Effector CD8-positive, alpha-beta T cell (primary cell): ENCODE measurements at places on chromosomes 1 and 21.
A peak's percentile ranks its signal among the peaks of the same experiment; 100 is the strongest.

GRCh38 chr1:167638064-167638463 lies 8.0 kb downstream of the RCSD1 start:
- no peak for DNase-seq

GRCh38 chr1:92924501-92924900 lies 36.8 kb downstream of the DIPK1A start:
- DNase-seq: no peak

DNA sequence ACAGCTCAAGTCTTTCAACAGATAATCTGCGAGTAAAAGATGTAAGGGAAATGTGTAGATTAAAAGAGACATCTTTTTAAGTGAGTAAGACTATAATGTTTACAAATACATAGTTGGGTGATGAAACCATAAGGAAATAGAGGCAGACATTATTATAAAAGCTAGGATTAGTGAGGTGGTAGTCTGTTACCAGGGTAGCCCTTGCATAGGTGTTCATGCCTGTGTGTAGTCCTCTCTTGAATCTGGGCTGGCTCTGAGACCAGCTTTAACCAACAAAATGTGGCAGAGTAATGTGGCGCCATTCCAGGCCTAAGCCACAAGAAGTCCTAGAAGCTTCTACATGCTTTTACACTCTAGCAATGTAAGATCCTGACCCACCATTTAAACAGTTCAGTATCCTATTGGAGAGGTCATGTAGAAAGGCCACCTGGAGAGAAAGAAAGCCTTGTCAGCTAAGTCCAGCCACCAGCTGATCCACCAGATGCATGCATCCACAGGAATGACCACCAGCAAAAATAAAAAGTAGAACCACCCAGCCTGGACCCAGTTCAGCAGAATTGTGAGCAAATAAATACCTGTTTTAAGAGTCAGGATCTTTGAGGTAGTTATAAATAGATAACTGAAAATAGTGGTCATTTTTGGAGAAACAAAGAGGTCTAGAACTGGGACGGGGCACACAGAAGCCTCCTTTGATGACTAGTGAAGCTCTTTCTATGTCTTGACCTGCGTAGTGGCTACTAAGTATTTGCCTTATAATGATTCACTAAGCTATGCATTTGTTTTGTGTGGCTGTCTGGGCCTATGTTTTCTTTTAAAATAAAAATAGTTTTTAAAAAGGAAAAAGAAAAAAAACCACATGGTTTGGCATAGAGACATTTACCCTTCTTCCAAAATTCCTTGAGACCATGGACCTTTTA lies 8.1 kb downstream of the NIBAN1 start:
- no peak for DNase-seq

GRCh38 chr1:42380586-42381279 lies at the start of gene RIMKLA:
Gene RIMKLA (plus strand): TSS chr1:42380792. CDS start chr1:42380935, 143 bp downstream.
- DNase-seq: peak; percentile 4

DNA sequence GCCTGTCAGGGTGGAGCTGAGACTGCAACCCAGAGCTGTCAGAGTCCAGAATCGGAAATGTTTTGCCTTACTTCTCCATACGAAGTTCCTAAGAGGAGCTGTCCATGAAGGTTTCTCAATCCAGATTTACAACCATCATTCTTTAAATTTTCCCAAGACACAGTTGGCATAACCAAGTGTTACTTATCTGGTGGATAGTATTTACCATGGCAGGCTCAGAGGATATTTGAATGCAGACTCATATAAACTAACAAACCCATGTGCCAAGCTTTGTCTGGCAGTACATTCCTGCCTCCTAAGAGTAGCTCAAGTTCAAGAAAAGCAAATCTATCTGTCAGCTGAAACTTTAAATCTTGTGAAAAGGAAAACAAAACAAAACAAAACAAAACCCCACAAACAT lies 267.9 kb downstream of the ZNF326 start:
- DNase-seq: no peak

DNA sequence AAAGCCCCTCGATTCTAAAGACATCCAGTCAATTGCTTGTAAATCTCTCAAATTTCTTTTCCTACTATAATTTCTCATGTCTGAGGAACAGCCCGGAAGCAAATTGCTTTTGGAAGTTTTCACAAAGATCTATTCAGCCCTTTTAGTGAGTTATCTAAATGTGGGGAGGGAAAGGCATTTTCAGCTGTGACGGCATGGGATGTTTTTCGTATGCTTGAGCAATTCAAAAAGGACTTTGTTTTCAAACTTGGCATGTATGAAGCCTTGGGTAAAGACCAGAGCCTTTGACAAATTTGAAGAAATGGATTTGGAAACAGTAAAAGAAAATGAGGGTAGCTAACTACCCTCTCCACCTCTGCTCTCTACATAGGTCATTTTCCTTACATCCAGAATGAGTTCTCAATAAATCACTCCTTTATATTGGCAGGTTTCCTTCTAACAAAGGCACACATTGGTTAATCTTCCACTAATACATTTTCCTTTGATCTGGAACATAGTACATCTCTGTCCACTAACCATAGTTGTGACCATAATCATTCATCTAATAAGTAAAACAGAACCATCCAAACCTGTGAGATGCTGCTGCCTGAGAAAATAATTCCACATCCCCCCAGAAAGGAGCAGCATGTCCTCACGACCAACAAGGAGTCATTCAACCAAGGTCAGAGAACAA lies 66.1 kb upstream of the ADAM30 start:
- DNase-seq: no peak
